ENCODE measurements at places on chromosomes 1 and 21.

DNA sequence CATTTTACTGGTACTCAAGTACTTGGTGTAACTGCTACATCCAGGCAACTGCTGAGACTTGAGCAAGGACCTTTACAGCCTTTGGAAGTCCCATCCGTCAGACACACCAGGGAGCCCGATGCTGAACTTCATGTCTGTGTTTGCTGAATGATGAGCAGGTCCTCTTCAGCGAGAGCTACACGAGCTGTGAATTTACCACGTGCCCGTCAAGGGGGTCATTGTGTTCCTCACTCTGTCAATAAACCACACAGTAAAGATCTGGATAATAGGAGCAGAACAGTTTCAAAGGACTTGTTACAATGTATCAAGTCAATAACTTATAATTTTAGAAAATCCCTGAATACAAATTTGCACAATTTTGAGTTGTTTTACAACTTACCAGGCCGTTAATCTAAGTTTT is 427.2 kb downstream of the KIF26B start:
- no peak for DNase-seq

DNA sequence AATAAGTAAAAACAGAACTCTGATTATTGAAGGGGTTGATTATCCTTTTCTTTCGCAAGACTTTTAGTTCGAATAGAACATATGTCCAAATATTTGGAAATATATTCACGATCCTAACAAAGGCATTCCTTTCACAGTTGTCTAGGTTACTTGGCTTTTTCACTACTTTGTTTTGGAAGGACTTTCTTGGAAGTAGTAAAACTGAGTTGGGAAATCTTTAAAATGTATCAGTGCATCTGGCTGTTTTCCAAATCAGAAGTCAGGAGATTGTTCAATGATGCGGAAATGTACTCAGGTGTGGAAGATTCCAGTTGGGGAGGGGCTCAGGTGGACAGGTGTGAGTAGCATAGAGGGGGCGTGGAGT is 67.1 kb downstream of the SH3BGR start:
- DNase-seq, result no peak

- no peak for DNase-seq
Observed at GRCh38 chr21:16040601-16041000, 310.8 kb downstream of the USP25 start.

GRCh38 chr1:59360170-59360569 is 63.3 kb downstream of the FGGY start:
- DNase-seq, result no peak

GRCh38 chr1:109981004-109981335 is 3.6 kb upstream of the AHCYL1 start:
- DNase-seq, result no peak

DNA sequence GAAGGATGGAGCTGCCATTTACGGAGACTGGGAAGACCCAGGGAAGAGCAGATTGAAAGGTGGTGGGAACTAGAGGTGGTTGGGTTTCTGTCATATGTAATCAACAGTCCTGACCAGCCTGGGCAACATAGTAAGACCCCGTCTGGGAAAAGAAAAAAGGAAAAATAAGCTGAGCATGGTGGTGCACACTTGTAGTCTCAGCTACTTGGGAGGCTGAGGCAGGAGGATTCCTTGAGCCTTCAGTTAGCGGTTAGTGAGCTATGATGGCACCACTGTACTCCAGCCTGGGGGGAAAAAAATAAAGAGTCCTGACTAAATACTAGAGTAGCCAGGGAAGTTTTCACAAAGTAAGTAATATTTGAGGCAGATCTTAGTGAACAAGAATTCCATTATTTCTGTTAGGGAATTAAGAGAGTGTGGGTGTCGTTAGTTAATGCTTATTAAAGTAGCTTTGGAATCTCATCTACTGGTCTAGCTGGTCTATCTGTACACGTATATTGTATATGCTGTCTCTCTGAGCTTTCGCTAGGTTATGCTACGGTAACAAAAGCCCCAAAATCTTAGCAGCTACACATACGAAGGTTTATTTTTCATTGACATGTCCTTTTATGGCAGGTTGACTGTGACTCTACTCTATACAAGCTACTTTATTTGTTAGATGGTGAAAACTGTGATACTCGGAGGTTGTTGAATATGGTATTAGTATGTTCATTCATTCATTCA is 4.4 kb downstream of the NBPF1 start:
- no peak for DNase-seq

DNA sequence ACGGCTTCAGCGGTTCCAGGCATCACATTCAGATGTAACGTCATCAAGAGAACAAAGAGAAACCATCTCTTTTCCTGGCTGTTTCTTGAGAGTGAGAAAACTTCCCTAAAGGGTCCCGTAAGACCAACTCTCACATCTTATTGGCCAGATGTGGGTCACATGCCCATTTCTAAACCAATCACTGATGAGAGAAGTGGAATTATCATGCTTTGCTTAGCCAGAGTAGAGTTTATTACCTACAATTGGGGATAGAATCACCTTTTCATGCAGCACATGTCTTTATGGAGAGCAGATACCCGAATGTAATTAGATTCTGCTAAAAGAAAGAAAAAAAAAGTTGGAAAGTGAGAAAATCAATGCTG is 54.4 kb downstream of the LYPLAL1 start:
- DNase-seq, result no peak

GRCh38 chr21:30710499-30710898 is 8.1 kb downstream of the KRTAP21-3 start:
- peak; percentile 33 for DNase-seq

- DNase-seq, result no peak
Observed at GRCh38 chr1:172452536-172453152, 8.8 kb upstream of the PIGC start.

- DNase-seq, result no peak
Observed at GRCh38 chr1:212621043-212621948, 12.7 kb downstream of the ATF3 start.

DNA sequence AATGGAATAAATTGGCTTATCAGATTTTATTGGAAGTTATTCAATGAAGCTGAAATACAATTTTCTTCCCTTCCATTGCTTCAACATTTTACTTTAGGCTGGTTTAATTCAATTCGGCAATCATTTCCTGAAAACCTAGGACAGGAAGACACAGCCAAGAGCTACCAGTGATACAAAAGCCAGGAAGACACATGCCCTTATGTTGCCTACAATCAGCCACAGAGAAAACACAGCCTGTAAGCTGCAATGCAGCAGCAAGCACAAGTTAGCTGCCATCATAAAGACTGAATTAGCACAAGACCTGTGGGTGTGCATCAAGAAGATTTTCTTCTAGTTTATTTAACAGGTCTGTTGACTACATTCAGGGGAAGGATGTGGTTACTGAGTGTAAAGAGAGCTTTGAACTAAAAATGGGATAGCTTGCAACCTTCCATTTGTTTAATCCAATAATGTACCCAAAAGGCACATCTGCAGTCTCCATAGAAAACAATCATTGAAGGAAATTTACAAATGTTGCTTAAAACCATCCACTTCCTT is 193.8 kb downstream of the KCNH1 start:
- no peak for DNase-seq

DNA sequence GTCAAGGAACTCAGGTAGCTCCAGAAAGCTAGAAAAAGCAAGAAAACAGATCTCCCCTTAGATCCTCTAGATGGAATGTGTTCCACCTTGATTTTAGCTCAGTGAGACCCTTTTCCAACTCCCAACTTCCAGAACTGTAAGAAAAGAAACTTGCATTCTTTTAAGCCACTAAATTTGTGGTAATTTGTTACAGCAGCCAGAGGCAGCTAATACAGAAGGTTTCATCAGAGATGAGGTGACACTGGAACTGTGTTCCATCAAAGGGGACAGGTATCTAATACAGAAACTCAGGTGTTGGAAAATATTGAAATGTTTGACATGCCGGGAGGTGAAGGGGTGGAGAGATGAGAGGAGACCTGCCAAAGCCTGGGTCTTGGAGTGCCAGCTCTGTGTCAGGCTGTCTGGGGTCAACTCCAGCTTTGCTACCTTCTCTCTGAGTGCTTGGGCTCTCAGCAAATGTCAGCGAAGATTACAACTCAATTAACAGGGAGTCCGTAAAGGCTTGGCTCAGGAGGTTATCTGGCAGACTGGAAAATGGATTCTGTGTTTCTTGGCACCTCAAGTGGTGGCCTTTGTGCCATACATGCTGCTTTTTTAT is 71.3 kb downstream of the PLPP3 start:
- DNase-seq, result no peak

- peak; percentile 59 for DNase-seq
Observed at GRCh38 chr1:158124999-158125398, 55.7 kb upstream of the CD1D start.

DNA sequence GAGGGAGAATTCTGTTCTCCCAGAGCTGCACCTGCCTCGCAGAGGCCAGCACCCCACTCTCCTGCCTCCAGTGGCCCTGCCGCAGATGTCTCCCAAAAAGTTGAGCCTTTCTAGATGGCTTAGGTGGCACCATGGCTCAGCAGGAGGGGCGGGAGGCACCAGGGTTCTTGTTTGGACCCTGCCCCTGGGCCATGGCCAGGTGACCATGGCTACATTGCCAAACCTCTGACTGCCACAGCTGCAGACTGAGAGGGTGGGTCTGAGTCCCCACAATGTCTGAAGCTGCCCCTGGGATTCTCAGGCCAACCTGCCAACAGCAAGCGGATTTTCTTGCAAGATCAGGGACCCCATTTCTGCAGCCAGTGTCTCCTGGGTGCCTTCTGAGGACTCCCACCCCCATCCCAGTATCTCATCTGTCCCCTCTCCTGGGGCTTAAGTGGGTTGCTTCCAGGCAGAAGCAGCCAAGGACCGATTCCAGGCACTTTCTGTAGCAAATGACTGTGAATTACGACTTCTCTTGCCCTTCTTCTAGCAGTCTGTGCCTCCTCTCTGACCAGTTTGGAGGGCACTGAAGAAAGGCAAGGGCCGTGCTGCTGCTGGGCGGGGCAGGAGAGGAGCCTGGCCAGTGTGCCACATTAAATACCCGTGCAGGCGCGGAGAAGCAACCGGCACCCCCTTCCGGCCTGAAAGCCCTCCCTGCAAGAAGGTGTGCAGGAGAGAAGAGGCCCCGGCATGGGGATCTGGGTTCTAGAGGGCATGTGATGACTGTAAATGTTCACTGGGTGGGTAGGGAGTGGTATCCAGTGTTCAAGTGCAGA is 22.5 kb downstream of the SESN2 start:
- no peak for DNase-seq

GRCh38 chr21:36282568-36283230 is 37.3 kb upstream of the MORC3 start:
- no peak for DNase-seq

GRCh38 chr1:62439652-62440371 is 3.0 kb downstream of the USP1 start:
- DNase-seq, result no peak
